ENCODE measurements at places on chromosomes 11 and 22.

DNA sequence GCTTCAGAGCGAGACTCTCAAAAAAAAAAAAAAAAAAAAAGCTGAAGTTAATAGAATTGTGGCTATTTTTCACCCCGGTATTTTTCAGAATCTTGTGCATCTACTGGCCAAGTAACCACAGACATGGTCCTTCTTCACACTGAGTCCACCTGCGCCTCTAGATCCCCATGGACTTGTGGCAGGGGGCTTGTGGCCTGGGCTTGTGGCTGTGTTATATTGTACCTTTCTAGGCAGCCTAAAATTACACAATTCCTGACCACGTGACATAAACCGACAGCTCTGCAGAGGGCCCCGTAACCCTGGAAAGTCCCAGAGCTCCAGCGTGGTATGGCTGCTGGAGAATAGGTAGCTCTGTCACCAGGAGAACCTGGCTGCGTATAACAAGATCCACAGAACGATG is 10.9 kb upstream of the NAALADL1 start:
- DNase-seq: no peak

GRCh38 chr22:43266076-43266475 is 77.1 kb downstream of the SCUBE1 start:
- DNase-seq: no peak

DNA sequence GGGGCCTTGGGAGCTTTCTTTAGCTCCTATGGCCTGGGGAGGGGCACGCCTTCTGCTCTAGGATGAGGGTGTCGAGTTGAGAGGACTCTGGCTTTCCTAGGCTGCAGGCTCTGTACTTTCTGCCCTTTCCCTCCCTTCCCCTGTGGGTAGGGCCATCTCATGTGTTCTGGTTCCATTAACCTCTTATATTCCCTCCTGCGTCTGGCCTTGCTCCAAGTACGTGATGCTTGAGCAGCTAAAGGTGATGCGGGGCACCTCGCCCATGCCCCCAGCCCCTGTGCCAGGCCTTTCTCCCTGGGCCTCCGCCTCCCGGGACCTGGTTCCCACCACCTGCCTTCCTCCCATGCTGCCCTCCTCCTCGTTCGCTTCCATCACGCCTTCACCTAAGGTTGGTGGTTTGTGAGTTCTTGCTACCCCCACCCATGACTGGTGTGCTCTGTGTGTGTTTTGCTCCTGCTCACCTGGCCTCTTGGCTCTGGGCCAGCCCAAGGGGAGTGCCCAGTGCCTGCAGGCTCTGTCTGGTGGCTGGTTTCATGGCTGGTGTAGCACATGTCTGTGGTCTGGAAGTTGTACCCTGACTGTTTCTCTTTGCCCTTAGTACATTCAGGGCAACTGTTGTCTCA is 34.1 kb downstream of the PHLDB1 start:
- DNase-seq: no peak

- no peak for DNase-seq
Observed at GRCh38 chr11:127071606-127072005, 71.0 kb upstream of the KIRREL3 start.

DNA sequence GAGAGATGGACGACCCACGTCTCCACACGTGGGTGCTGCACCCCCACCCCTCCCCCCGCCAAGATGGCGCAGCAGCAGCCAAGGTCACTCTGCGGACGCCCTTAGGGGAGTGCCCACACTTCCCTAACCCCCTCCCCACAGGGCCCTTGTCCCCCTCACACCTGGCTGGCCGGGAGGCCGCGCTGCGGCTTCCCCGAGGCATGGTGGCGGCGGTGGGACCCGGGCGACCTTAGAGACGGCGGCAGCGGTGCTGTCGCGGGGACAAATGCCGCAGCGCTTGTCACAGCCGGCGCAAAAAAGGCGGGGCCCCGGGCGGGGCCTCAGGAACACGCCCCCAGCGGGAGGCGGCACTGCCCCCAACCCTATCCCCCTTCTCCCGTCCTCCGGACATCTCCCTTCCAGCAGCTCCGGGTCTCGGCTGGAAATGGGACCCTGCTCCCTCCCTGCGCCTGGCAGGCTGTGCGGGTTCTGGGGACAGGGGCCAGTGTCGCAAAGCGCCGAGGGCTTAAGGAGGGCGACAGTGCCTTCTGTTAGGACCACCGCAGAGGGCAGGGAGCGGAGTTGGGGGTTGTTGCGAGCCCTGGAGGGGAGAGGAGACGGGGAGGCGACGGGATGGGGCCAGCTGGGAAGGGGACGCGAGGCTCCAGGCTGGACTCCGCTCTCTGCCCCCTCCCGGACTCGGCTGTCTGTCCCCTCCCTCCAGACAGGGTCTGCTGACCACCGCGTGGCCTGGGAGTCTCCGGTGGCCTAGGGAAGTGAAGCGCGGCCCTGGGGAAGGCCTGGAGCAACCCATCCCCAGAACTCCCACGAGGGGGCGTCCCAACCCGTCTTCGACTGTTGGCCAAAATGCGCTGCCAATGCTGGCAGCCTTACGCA is at the start of gene CHCHD10:
Gene CHCHD10, minus strand, starts transcription at position 300 of the 876 bp plus-strand sequence. Its CDS starts 98 bp downstream, at position 202.
- peak; percentile 40 for DNase-seq

DNA sequence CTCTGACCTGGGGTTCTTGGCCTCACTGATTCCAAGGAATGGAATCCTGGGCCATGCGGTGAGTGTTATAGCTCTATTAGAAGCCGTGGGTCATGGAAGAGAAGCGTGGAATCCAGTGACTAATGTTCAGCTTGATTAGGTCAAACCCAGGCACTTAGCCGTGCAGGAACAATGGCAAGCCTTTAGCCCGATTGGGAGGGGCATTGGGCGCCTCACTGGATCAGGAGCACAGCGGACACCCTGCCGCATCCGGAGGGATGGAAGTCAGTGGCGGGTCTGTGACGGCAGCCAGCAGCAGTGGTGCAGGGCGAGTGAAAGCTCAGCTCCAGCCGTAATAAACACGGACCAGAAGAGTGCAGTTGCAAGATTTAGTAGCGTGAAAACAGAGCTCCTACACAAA is 20.5 kb upstream of the SLC17A6 start:
- DNase-seq: no peak

GRCh38 chr22:38133331-38133730 is 22.8 kb upstream of the BAIAP2L2 start:
- no peak for DNase-seq

DNA sequence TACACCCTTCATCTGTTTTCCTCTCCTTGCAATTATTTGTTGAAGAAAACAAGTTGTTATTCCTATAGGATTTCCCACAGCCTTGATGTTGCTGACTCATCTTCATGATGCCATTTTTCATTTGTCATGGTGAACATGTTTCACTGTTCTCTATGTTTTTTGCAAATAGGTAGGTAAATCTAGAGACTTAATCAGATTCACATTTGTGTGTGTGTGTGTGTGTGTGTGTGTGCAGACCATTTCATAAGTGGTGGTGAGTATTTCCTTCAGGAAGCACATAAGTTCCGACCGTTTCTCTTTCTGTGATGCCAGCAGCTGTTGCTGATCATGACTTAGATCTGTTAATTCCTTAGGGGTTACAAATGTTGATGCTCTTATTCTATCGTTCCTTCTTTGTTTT is 80.3 kb upstream of the IZUMO1R start:
- DNase-seq: no peak

DNA sequence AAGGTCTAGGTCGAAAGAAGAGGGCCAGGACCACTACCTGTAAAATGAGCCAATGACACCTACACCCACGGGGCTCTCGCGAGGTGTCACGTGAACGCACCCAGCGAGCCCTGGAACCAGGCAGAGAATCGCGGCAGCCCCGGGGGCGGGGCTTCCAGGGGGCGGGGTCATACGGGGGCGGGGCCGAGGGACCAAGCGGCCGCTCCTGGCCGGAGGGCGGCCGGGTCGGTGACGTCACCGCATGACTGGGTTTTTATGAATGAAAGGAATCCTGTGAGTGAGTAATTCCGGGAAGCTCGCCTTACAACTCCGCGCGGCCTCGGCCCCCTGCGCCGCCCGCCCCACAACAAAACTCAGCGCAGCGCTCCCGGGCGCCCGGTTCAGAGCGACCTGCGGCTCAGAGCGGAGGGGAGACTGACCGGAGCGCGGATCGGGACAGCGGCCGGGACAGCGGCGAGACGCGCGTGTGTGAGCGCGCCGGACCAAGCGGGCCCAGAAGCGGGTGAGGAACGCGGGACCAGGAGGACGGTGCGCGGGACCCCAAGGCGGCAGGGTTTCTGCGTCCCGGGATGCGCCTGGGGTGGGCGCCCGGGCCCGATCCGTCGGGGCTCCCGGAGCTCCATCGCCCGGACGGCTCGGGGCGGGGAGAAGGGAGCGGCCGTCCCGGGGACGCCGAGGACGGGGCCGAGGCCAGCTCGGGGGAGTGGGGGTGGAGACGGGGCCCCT is at the start of gene MAFF:
Gene MAFF, plus strand, starts transcription at position 284 of the 726 bp plus-strand sequence. CDS start 11,860 bp downstream, outside the sequence.
- peak; percentile 89 for DNase-seq

GRCh38 chr11:2523821-2524391 is 79.1 kb downstream of the KCNQ1 start:
- no peak for DNase-seq

DNA sequence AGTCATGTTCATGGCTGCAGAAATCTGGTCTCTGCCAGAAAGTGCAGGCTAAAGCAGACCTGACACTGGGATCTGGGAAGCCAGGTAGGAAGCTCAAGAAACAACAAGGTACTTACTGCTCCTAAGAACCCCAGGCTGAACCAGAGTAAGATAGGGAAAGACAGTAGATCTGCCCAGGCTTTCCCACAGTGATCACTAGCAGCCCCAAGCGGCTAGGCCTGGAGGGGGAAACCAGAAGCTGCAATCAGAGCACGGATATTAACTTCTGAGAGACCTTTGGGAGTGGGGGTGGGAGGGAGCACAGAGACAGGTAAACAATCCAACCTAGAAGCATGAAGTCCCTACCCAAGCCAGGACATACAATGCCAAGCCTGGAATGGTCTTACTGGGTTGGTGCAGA is 135.2 kb upstream of the C11orf58 start:
- DNase-seq: no peak

- DNase-seq: no peak
Observed at GRCh38 chr11:117366248-117366647, 38.6 kb downstream of the CEP164 start.

- DNase-seq: no peak
Observed at GRCh38 chr22:35229865-35230264, 27.4 kb upstream of the HMGXB4 start.

GRCh38 chr11:92227959-92228935 is 3.6 kb downstream of the FAT3 start:
- no peak for DNase-seq

GRCh38 chr11:126268361-126268707 is 361 bp downstream of the SRPRA start:
- DNase-seq: no peak

GRCh38 chr11:76329084-76329648 is 51.8 kb downstream of the THAP12 start:
- DNase-seq: no peak

Data from stimulated activated CD8-positive, alpha-beta memory T cell treated with anti-CD3 and anti-CD28 coated beads, Interleukin-4, amount 100 ng/mL, for 4 hours (primary cell).